Stimulated activated CD4-positive, alpha-beta T cell treated with anti-CD3 and anti-CD28 coated beads, Interleukin-12 subunit alpha, Interleukin-12 subunit beta, amount 100 ng/mL, for 24 hours (primary cell): ENCODE measurements at places on chromosomes 7 and 10.

- no peak for DNase-seq
Measured at GRCh38 chr7:145169908-145170307, 334.1 kb upstream of the TPK1 start.

DNA sequence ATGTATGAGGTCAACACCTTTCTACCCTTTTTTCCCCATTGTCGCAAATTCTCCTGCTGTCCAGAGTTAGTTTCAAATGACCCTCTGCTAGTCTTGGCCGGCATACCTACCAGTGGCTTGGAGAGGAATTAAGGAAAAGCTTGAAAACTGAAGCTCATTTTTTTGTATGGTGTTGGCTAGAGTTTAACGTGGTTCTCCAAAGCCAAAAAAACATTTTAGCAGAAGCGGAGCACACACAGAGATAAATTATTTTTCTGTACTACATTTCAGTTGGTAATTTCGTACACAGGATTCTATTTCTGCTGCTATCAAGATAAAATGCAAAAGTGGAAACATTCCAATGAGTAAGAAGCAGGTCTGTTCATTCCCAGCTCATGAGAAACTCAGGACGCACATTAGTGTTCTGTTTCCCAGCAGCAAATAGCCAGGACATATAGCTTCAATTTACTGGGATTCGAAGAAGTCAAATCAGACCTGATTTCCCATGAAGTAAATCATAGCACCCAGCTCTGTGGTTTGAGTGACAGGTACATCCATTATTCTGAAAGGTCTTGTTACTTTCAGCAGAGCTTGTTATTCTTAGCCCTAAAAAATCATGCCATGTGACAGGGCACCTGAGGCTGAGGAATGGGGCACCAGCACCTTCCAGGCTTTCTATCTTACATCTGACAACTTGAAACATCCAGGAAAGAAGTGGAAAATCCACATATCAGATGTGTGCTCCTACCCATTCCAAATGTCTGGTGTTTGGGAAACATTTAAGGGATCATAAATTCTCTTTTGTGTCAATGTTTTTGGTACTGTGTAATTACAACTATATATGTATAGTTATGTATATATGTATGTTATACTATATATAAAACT lies 215.9 kb upstream of the C7orf33 start:
- no peak for DNase-seq

DNA sequence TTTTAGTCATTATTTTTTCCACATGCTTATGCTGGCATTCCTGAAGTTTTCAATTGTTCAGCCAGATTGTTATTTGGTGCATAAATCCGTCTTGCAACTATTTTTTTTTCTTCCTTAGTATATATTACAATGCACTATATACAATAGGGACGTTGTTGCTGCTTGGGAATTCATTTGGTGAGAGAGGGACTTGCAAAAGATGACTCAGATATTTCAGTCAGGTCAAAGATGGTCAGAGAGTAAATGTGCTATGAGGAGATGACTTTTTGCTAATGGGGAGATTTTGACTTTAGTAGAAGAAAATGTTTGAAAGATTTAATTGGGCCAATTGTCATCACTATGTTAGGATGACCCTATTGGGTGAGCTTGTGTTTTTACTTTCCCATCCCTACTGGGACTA lies 348.4 kb upstream of the MTPN start:
- DNase-seq: no peak

GRCh38 chr10:66951896-66952295 lies 26.1 kb downstream of the LRRTM3 start:
- DNase-seq: no peak

- no peak for DNase-seq
Measured at GRCh38 chr7:158362001-158362400, 225.6 kb downstream of the PTPRN2 start.

GRCh38 chr7:78317371-78317770 lies 518.8 kb downstream of the PHTF2 start:
- no peak for DNase-seq

DNA sequence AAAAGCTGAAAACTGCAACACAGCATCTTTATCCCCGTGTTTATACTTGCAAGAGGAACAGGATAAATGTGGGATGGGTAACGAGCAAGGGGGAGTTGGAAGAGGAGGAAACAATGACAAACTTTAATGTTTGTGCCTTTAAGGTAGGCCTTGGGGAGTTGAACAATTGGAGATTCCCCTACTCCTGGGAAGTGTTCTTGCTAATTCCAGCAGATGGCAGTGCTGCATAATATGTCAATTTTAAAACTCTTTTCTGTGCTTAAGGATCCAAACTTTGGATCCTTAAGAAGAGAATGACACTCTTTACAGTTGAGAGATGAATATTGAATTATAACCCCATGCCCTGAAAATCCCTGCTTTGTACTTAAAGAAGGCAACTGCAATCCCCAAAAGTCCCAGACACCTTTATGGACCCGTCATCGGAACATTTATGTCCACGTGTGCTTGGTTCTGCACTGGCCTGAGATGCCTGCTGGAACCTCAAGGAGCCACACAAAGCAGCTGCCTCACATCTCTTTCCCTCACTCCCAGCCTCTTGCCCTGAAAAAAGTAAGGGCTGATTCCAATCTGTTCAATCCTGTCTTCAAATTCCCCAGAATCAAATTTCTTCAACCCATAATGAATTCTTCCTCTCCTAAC lies 12.0 kb downstream of the IFIT5 start:
- no peak for DNase-seq

- peak; percentile 24 for DNase-seq
Measured at GRCh38 chr7:26397796-26398426, 106.2 kb downstream of the SNX10 start.

GRCh38 chr7:44880317-44881018 lies 4.9 kb downstream of the PURB start:
- no peak for DNase-seq

GRCh38 chr7:66306243-66306642 lies 101.1 kb downstream of the TPST1 start:
- DNase-seq: no peak

GRCh38 chr10:73768881-73769280 lies 13.0 kb upstream of the CHCHD1 start:
- peak; percentile 43 for DNase-seq

DNA sequence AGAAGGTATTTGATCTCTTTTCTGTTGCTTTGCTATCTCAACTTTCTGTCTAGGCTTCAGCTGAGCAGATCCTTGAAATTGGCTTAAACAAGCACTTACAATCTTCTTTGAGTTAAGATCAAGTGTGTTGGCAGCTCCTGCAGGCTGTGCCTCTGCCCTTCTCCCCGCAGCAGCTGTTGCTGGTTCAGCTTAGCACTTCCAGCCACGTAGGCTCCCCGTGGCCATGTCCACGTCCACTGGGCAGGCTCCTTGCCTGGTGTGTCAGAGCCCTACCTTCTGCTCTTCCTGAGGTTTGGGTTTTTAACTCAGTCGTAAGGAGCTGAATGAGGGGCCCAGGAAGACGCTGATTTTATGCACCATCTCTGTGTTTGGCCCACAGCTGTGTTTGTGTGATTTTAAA lies 47.2 kb downstream of the CAMK1D start:
- DNase-seq: no peak

DNA sequence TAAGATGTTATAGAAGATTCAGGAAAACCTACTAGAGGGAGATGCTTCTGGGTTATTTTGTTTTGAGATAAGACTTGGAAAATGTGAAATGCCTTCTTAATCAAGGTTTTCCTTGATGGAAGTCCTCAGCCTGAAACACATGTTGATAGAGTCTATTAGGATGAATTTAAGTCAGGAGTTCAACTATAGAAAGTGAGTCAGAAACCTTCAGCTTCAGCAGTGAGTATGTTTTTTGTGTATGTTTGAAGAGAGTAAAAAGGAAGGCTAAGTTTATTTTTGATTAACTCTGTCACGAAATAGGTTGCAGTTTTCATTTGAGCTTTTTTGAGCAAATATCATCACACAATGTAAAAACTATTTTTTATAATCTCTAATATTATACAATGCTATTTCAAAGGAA lies 114.6 kb downstream of the HGF start:
- no peak for DNase-seq

DNA sequence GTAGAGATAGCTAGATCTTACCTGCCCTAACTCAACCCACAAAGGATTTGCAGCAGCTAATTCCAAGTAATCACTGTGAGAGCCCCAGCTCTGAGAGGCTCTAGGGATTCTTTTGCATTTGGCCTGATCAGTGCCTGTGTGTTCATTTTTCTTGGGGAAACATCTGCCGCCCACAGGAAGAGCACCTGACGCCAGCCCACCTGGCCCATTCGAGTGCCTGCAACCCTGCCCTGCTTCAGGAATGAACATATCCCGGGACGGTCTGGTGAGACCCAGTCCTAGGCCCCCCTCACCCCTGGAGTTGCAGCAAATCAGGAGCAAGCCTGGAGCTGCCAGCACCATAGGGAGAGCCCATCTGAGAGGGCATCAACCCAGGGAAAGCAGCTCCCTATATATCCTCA lies 38.8 kb downstream of the GSDME start:
- DNase-seq: no peak

GRCh38 chr7:1735262-1735661 lies 65.2 kb downstream of the ELFN1 start:
- DNase-seq: no peak

GRCh38 chr7:53811555-53812079 lies 730.6 kb upstream of the VSTM2A start:
- DNase-seq: no peak

DNA sequence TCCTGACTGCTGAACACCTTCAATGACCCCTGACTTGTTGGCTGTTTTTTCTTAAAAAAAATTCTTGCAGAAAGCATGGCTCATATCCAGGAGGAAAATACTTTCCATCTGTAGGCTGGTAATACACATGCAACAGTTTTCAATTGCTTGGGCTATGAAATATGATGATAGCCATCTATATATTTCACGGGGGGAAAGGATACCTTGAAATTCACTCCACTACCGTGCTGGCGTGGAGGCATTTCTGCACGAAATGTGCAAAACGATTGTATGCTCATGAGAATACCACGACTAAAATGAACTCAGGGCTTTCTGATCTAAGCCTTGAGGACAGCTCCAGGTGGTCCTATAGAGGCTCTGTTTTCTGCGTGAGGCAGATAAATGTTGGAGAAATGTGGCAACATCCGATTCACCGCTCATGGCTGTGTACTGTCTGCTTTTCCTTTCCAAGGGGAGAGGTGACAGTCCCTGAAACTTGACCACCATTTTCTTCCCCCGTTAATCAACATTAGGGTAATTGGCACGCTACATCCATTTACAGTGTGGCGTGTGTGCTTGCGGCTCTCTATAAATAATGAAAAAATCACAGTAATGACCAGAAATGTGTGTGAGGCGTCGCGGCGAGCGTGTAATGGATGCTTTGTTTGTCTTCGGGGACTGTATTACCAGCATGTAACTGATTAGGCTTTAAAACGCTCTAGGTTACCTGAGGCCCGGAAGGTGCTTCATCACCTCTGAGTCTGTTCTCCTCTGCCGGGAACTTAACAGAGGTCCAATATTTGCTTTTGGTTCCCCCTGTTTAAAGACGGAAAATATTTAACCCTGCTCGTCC lies 12.8 kb upstream of the CARD11 start:
- no peak for DNase-seq

DNA sequence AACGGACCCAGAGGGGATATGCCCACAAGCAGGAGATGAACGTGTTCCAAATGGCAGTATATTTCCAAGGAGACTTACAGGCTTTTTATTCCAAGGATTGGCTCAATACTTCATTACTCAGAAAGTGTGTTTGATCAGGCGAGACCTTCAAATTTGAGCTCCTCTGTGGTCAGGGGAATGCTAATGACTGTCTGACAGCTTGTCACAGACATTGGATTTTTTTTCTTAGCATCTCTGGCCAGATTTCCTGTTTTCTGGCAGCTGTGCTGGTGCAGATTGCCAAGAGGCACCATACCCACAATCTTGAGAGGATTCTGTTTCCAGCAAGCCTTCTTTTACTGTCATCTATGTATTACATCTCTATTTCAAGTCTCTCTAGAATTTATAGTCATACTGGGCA lies 93.8 kb downstream of the C1GALT1 start:
- DNase-seq: no peak

DNA sequence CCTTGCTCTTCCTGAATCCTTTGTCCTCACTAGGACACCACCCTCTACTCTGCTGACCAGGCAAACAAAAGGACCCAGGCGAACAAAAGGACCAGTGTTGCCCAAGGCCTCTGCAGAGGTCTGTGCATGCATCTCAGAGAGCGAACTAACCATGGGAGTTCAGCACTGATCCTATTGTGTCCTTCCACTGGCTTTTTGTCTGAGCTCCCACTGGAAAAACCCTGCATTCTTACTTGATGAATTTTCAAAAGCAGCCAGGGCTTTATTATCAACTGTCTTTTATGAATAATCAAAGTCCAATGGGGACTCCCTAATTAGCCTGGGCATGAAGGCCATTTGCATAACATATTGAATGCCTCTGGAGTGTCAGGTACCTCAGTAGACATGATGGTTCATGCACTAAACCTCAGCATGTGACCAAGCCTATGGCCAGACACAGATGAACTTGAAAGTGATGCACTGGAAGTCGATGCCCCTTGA lies 140.6 kb downstream of the KCNMA1 start:
- DNase-seq: no peak

DNA sequence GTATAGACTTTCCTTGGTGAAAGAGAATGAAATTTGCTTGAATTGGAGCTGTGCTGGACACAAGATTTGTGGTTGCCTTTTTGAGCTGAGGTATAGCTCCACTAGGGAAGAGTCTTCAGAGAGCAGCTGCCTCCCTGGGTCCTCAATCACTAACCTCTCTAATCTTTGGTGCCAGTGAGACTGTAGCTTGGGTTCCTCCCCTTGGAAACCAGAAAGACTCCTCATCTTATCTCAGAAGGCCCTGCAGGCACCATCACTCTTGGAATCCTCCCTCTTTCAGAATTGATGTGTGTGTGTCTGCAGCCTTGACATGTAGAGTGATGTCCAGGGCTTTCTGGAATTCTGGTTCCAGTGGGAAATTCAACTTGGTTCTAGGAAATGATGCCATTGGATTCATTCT lies 426.5 kb downstream of the RPS24 start:
- no peak for DNase-seq

- no peak for DNase-seq
Measured at GRCh38 chr7:112398534-112398933, 51.7 kb upstream of the IFRD1 start.
